ENCODE measurements at places on chromosomes 1 and 21.

GRCh38 chr1:92902406-92902744 lies 58.9 kb downstream of the DIPK1A start:
- no peak for DNase-seq

DNA sequence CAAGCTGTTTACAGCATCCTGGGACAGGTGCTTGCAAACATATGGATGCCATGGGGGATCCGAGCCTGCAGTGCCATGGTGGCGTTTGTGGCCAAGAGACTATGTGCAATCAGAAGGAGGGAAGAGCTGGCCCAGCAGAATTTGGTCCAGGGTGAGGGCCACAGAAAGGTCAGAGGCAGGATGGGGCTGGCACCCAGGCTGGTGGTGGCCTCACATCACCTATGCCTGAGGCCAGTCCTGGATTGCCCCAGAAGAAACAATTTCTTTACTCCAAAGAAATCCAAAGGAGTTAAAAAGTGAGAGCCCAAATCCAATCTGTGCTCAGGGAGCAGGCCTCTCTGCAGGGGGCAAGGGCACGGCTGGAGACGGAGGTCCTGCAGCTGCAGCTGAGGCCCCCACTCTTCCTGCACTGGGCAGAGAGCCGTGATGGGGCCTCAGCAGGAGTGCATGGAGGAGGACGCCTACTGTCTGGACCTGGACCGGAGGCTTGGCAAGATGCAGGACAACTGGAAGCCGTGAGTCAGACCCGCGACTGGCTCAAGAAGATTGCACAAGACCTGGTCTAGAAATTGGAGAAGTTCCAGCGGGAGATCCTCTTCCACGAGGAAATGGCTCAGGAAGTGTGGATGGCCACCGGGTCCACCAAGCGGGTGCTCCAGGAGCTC lies 163.5 kb downstream of the RYR2 start:
- DNase-seq = no peak

DNA sequence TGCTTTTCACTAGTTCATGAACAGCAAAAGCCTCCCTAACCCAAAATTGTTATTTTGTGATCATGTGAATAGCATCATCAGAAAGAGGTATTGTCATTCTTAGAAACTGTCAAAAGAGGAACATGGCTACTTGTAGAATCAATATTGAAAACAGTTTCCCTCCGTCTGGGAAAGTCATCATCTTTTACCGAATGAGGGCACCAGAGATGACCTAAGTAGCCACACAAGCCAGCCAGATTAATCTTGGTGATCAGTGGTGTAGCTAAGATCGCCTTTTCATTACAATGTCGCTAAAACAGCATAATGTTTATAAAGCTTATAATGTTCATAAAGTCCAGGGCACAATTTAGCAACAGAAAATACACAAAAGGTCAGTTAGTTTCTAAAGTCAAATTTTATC lies 136.1 kb downstream of the SIPA1L2 start:
- no peak for DNase-seq

GRCh38 chr1:53393325-53393792 lies 65.5 kb upstream of the LRP8 start:
- DNase-seq = peak; percentile 80

DNA sequence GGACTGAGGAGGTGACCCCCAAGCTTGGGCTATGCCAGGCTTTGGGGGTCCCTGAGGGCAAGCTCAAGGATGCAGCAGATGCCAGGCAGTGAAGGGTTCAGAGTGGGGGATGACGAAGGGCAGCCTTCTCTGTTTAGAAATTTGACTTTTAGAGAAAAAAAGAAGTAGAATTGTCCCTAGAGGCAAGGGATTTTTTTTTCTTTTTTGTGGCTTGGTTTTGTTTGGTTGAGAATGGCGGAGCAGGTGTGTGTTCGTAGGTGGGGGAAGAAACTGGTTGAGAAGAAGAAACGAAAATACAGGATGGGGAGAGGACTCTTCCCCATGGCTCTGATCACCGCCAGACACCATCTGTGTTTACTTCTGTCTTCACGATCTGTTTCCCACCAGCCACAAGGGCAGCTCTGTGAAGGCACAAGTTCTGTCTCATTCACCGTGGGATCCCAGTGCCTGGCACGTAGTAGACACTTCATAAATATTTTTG lies 8.2 kb downstream of the PLA2G5 start:
- no peak for DNase-seq

DNA sequence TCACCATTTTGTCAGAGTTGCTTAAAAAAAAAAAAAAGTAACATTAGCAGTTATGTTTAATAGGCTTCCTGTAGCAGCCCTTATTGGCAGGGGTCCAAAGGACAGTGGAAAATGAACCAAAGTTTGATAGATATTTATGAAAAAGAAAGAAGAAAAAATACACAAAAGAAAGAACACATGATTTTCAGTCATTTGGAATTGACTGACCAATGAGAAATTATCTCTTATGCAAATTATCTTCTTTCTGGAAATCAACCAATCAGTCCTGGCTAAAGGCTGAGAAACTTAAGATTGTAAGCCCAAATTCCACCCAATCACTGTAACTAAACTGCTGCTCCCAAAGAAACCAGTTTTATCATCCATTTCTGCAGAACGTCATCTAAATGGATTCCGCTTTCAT lies 282.4 kb downstream of the TM2D1 start:
- DNase-seq = no peak

DNA sequence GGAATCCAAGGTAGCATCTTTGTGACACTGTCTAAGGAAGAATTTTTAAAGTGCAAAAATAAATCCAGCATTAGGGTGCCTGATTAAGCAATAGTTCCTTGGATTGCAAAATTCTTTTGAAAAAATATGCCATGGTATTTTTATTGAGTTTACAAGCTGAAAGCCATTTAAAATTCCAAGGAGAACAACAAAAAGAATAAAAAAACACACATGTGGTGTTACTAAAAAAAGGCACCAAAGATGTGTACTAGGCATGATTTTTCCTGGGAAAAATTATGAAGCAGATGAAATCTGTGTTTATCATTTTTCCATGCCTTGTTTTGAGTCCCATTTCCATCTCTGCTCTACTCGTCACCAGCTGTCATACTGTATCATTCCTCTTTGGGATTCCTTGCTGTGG lies 157.0 kb upstream of the ZNHIT6 start:
- DNase-seq = no peak

GRCh38 chr1:11466416-11466815 lies 12.5 kb upstream of the DISP3 start:
- DNase-seq = no peak

DNA sequence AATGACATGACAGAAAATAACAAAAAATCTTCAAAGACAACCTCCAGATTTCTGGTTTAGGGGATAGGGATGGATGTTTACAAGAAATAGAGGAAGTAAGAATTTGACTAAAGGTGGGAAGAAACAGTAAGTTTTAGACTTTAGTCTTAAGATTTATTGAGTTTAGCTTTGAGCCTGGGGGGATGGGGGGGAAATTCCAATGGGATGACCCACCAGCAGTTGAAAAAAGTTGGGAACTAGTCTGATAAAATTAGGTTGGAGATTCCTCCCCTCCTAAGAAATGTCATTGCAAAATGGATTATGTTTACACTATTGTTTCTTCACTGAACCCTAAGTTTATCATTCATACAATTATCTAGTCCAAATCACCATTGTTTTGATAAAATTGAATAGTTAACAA lies 28.4 kb downstream of the WDR26 start:
- DNase-seq = no peak

GRCh38 chr21:34181431-34182039 lies 108.2 kb downstream of the MRPS6 start:
- no peak for DNase-seq

DNA sequence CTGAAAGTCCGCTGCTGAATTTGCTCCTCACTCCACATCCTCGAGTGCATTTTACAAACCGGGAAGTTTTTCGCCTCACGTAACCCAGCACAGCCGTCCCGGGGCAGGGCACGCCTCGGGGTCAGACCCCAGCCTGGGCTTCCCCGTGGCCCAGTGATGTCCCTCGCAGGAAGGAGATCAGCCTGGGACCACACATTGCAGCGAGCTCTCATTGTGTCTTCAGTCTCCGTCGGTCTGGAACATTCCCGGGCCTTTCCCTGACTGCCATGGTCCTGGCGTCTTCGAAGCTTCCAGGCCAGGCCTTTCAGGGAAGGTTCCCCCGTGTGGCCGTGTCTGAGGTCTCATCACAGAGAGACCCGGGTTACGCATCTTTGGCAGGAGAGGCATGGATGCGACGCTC lies 43.5 kb downstream of the MORN1 start:
- DNase-seq = no peak

- no peak for DNase-seq
Observed at GRCh38 chr1:9476790-9477463, 62.3 kb upstream of the SLC25A33 start.

Data from activated naive CD8-positive, alpha-beta T cell treated with anti-CD3 and anti-CD28 coated beads, Interleukin-2, amount 10 ng/mL, durations not matched to agents 7 days and 5 days (primary cell).